ENCODE measurements at places on chromosomes 2 and 18.

GRCh38 chr2:45748239-45748638, 96.8 kb downstream of the PRKCE start:
- no peak for DNase-seq

GRCh38 chr2:224751996-224752698, 36.0 kb upstream of the CCDC195 start:
- no peak for DNase-seq

DNA sequence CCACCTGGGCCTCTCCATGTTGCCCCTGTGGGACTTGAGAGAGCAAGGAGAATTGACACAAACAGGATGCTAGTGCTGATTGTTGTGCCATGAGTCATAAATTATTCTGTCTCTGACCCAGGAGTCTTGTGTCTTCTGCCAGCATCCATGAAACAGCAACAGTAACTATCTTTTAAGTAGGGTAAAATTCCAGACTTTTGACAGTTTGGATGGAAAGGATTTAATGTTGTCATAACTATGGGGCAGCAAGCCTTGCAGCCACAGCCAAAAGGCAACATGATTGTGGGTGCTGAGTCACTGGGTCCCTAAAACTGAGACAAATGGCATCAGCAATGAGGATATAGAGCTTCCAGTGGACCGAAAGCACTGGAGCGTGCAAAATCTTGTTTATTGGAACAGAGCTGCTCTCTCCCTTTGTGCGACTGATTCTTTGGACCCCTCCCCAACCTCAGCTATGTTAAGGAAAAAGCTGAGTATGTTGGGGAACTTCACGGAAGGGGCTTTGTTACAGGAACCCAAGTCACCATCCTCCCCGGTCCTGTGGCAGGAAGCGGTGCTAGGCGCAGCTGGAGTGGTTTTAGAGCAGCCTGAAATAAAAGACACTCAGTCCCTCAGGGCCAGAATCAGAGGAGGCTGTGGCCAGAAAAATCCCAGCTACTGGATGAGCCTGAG, 9.6 kb upstream of the ITPRIPL1 start:
- DNase-seq: no peak

GRCh38 chr18:11279461-11279860, 130.1 kb upstream of the PIEZO2 start:
- DNase-seq: no peak

All from NCI-H187 treated with DMSO at 0.1 percent for 48 hours (cell line).